ENCODE measurements at places on chromosomes 13 and 19. TPM values are rescaled to one million over a fixed set of nuclear protein-coding genes. Genes with fewer than 3 reads are reported as not detected.

- H3K4me1 ChIP-seq = no peaks in the 10 kb centered on the region
- DNase-seq = no peak
- H3K27ac ChIP-seq = no peak overlapping the region
- H3K36me3 ChIP-seq = no peaks in the 10 kb centered on the region
- no peaks in the 10 kb centered on the region for H3K27me3 ChIP-seq
- no peak overlapping the region for H3K4me3 ChIP-seq
These were observed 16.1 kb downstream of the DCAF15 start for GRCh38 chr19:13968383-13968935.

Gene NCAN
- total RNA-seq = 0.03 TPM

Gene LRRC63
- not detected for total RNA-seq

GRCh38 chr13:35789335-35790165, 313.1 kb upstream of the MAB21L1 start:
- H3K36me3 ChIP-seq = no peaks in the 10 kb centered on the region
- no peak overlapping the region for H3K27ac ChIP-seq
- no peaks in the 10 kb centered on the region for H3K27me3 ChIP-seq
- no peak overlapping the region for H3K4me3 ChIP-seq
- DNase-seq = peak; percentile 46

Gene ZNF816
- 10.7 TPM for total RNA-seq

DNA sequence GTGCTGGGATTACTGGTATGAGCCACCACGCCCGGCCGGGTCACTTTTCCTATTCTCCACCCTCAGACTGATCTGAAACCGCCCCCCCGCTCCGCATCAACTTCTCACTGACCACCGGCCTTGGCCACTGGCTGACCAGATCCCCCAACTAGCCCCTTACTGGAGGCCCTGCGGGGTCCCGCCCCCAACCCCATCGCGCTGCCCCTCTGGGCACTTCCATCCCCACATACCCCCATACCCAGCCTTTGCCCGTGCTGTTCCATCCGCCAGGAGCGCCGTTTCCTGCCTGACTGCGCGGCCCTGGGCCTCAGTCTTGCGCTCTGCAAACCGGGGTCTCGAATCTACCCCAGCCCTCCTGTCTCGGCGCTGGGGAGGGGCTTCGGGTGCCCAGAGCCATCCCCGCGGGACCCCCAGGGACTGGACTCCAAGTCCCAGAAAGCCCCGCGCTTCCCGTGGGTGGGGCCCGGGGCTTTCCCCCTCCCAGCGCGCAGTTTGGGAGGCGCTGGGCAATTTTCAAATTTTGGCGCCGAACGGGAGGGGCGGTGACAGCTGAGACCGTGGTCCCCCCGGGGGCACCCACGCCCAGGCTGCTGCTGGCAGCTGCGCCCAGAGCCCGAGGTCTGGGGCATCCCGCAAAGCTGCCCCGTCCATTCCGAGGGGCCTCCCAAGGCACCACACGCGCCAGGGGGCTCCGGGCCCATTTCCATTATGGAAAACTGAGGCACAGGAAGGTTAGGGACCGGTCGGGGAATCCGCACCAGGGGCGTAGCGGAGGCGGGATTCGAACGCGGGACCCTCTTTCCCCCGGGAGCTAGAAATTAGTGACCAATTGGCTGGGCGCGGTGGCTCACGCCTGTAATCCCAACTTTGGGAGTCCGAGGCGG, 5.2 kb upstream of the LMNB2 start:
- DNase-seq = peak; percentile 61
- no peaks in the 10 kb centered on the region for H3K27me3 ChIP-seq
- H3K27ac ChIP-seq = no peak overlapping the region
- no peaks in the 10 kb centered on the region for H3K4me1 ChIP-seq
- no peaks in the 10 kb centered on the region for H3K36me3 ChIP-seq

GRCh38 chr13:73717632-73718031, 416.6 kb downstream of the KLF12 start:
- H3K4me1 ChIP-seq = peaks cover 4% of the 10 kb centered on the region
- peak; percentile 16 for DNase-seq
- H3K36me3 ChIP-seq = no peaks in the 10 kb centered on the region
- no peak overlapping the region for H3K27ac ChIP-seq

GRCh38 chr19:55597501-55597921, 1.8 kb downstream of the FIZ1 start:
- peaks cover 6% of the 10 kb centered on the region for H3K4me1 ChIP-seq
- H3K27me3 ChIP-seq = no peaks in the 10 kb centered on the region
- H3K27ac ChIP-seq = no peak overlapping the region
- H3K4me3 ChIP-seq = no peak overlapping the region

Gene ITGBL1
- total RNA-seq = not detected

DNA sequence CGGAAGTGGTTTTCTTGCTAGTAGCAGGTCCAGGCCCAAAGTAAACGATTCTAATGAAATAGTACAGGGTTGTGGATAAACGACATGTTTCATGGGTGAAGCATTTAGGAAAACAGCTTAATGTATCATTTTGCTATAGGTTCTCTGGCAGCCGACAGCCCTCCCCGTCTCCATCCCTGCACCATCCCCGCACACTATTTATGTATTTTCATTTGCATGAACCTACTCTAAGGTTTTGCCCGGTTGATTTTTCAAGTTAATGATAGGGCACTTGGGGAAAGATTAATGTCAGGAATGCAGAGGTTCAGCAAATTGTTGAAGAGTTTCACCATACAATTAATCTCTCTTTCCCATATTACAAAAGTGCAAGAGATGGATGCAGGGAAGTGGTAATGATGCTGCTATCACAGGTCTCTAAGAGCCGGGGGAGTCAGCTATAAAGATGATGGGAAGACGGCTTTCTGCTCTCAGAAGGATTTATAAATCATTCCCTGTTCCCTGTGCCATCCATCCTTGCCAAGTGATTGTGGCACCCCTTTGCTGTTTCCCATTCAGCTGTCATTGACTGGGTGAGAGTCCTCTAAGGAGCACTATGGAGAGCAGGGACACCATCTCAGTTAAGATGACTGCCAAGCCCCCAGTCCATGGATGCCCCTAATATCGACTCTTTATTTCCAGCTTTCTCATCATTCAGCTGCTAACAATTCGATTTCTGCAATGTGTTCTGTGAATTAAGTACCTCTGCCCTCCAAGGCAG, 186.3 kb downstream of the IRS2 start:
- H3K36me3 ChIP-seq = no peaks in the 10 kb centered on the region
- no peaks in the 10 kb centered on the region for H3K27me3 ChIP-seq
- no peaks in the 10 kb centered on the region for H3K4me1 ChIP-seq
- H3K4me3 ChIP-seq = no peak overlapping the region

- no peak overlapping the region for H3K4me3 ChIP-seq
- H3K36me3 ChIP-seq = no peaks in the 10 kb centered on the region
- H3K4me1 ChIP-seq = no peaks in the 10 kb centered on the region
- no peak for DNase-seq
- H3K27me3 ChIP-seq = no peaks in the 10 kb centered on the region
These were observed 9.8 kb downstream of the KCTD15 start for GRCh38 chr19:33806434-33806881.

GRCh38 chr13:113916330-113916815, 52.5 kb upstream of the GAS6 start:
- no peaks in the 10 kb centered on the region for H3K4me1 ChIP-seq
- no peak overlapping the region for H3K27ac ChIP-seq
- H3K36me3 ChIP-seq = no peaks in the 10 kb centered on the region

Gene FBXO27
- total RNA-seq = 15.2 TPM

GRCh38 chr19:42246143-42246921, 3.9 kb upstream of the GSK3A start:
- H3K27me3 ChIP-seq = no peaks in the 10 kb centered on the region
- peaks cover 13% of the 10 kb centered on the region for H3K4me1 ChIP-seq
- peak overlapping the region; percentile 45 for H3K27ac ChIP-seq
- no peaks in the 10 kb centered on the region for H3K36me3 ChIP-seq

Gene CYP2F1
- total RNA-seq = not detected

DNA sequence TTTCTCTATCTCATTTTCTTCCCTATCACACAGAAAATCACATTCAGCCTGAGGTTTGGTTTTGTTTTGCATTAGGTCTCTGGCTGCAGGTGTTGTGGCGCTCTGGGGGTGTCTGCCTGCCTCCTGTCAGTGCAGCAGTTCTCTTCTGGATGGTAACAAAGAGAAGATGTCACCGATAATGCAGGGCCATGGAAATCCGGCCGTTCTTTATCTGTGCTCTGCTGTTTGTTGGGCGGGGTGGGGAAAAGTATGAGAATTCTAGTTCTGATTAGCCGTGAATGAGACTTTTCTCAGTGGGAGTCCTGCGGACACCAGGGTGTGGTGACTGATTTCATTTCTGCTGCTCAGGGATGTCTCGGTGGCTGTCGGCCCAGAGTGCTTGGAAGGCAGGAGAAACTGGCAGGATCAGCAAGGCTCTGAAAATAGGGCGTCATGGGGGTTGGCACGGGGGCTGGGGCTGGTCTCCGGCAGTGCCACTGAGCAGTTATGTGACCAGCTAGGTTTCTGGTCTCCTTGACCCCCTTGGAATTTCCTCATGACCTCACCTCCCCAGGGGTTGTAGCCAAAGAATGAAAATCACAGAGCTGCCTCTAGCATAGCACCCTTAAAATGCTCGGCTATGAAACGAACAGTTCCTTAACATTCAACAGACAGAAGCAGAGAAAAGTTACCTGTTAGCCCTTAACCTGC, 5.0 kb downstream of the RNF113B start:
- no peaks in the 10 kb centered on the region for H3K36me3 ChIP-seq
- DNase-seq = no peak
- H3K27ac ChIP-seq = peak overlapping the region; percentile 71
- H3K4me3 ChIP-seq = no peak overlapping the region
- H3K27me3 ChIP-seq = no peaks in the 10 kb centered on the region

Gene SOX21
- 0.90 TPM for total RNA-seq

GRCh38 chr13:32206097-32206740, 108.9 kb downstream of the ZAR1L start:
- no peak overlapping the region for H3K4me3 ChIP-seq
- no peaks in the 10 kb centered on the region for H3K27me3 ChIP-seq
- peak; percentile 10 for DNase-seq
- no peaks in the 10 kb centered on the region for H3K36me3 ChIP-seq

Gene RYR1
- 0.07 TPM for total RNA-seq

- H3K4me3 ChIP-seq = no peak overlapping the region
- no peak overlapping the region for H3K27ac ChIP-seq
- no peaks in the 10 kb centered on the region for H3K27me3 ChIP-seq
- H3K4me1 ChIP-seq = no peaks in the 10 kb centered on the region
These were observed 1279.8 kb upstream of the PCDH9 start for GRCh38 chr13:68509734-68510621.

Gene DDX39A
- total RNA-seq = 79.2 TPM

Gene ZNF230
- 4.4 TPM for total RNA-seq

Gene NANOS3
- 0.60 TPM for total RNA-seq

DNA sequence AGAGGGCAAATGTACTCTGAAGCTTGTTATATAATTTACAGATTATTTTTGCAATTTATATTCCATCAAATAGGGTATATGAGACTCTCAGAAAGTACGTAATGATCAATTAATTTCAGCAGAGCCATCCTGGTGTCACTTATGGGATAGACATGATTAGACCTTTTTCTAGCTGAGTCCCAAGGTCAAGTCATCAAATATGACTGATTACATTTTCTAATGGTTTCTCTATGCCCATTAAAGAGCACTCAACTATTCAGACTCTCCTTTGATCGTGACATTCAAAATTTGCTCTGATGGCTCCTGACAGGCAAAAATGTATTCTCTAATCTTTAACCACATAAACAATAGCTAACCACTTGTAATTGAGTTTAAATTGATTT, 469.2 kb downstream of the COG6 start:
- no peak overlapping the region for H3K27ac ChIP-seq
- no peaks in the 10 kb centered on the region for H3K36me3 ChIP-seq
- no peak for DNase-seq
- no peaks in the 10 kb centered on the region for H3K27me3 ChIP-seq

DNA sequence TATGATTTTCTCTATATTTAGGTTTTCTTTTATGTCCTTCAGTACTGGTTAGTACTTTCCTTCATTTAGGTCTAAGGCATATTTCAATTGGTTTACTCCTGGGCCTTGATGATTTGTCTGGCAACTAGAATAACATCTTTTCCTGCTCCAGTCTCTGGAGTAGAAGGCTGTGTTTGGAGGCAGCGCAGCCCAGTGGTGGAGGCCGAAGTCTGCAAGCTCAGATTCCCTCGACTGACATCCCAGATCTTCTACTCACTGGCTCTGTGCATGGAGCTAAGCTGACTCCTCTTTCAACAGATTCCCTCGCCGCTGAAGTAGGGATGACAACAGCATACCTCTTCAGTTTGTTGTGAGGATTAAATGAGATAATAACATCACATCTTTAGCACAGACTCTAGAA, 141.0 kb downstream of the RAP2A start:
- peak; percentile 33 for DNase-seq
- no peak overlapping the region for H3K4me3 ChIP-seq
- H3K27ac ChIP-seq = no peak overlapping the region
- no peaks in the 10 kb centered on the region for H3K27me3 ChIP-seq

DNA sequence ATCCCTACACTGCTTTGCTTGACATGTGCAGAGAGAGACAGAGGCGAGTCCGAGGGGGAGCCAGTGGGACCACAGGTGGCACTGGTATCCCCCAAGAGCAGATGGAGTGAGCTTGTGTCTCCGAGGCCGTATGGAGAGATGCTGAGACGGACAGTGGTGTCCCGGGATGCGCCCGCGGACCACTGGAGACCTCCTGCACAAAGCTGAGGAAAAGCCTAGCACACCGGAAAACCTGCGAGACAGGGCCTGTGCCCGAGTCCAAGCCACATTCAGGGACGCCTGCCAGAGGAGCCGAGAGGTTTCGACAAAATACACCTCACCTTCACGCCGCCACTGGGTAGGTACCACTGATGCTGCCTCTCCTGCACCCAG, 66.0 kb upstream of the ZNF527 start:
- no peaks in the 10 kb centered on the region for H3K27me3 ChIP-seq
- H3K4me1 ChIP-seq = no peaks in the 10 kb centered on the region
- H3K4me3 ChIP-seq = no peak overlapping the region
- no peak for DNase-seq

- no peak for DNase-seq
- H3K4me1 ChIP-seq = no peaks in the 10 kb centered on the region
- H3K27ac ChIP-seq = no peak overlapping the region
- no peaks in the 10 kb centered on the region for H3K36me3 ChIP-seq
These were observed 101.6 kb upstream of the MYO16 start for GRCh38 chr13:108527844-108528243.

- H3K27ac ChIP-seq = no peak overlapping the region
- H3K4me3 ChIP-seq = no peak overlapping the region
- no peaks in the 10 kb centered on the region for H3K27me3 ChIP-seq
- no peaks in the 10 kb centered on the region for H3K36me3 ChIP-seq
These were observed 35.9 kb upstream of the C13orf46 start for GRCh38 chr13:114009590-114010400.

Data from hepatocyte (in vitro differentiated cells).